ENCODE measurements at places on chromosomes 7 and 10.
A peak's percentile ranks its signal among the peaks of the same experiment; 100 is the strongest.

GRCh38 chr7:8389593-8390261 is 43.7 kb upstream of the NXPH1 start:
- DNase-seq: no peak

DNA sequence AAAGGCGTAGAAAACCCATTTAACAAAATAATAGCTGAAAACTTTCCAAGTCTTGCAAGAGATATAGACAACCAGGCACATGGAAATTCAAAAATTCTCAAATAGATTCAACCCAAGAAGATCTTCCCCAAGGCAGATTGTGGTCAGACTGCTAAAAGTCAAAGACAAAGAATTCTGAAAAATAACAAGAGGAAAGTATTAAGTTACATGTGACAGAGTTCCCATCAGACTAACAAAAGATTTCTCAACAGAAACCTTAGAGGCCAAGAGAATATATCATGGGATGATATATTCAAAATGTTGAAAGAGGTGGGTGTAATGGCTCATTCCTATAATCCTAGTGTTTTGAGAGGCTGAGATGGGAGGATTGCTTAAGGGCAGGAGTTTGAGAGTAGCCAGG is 59.8 kb downstream of the TMEM178B start:
- no peak for DNase-seq

DNA sequence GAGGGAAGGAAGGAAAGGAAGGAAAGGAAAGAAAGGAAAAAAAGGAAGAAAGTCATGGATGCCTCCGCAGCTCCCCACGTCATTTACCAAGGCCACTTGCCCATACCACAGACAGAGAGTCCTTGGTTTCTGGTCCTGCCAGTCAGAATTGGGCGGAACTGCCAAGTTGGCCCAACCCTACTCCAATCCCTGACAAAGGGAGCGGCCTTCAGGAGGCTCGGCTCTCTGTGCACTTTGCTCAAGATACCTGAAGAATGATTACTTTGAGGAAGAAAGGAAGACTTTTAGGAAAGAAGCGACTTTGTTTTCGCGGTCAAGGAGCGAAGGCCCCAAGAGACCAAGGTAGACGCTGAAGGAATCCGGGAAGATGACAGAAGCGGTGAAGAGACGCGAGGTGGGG is 49.1 kb upstream of the FXYD4 start:
- DNase-seq: peak; percentile 11

GRCh38 chr7:138245682-138246081 is 169.4 kb downstream of the AKR1D1 start:
- DNase-seq: no peak

- no peak for DNase-seq
These were observed 58.3 kb downstream of the SEMA3C start for GRCh38 chr7:80860554-80860953.

- DNase-seq: no peak
These were observed 26.6 kb downstream of the PFKFB3 start for GRCh38 chr10:6229290-6229689.

- no peak for DNase-seq
These were observed 625.1 kb upstream of the MKI67 start for GRCh38 chr10:128751284-128751683.

Data from prostate gland (tissue), 2 donors.